ENCODE measurements at places on chromosomes 5 and 9.

- no peak for DNase-seq
These were observed 20.8 kb downstream of the MEGF10 start for GRCh38 chr5:127311349-127311748.

DNA sequence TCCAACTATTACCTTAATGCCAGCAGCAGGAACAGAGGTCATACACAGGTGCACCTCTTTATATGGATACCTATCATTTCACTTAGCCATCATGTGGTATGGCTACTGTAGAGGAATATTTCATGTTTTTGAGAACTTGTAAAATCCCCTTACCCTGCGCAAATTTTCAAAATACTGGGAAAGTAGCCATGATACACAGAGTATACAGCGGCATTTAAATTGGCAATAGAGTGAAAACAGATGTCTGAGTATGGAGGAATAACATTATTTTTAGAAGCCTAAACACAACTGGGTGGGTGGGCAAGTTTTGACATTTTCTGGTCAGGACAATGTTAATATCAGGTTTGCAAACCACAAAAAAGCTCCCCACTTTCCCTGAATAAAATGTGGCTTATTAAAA, 109.5 kb downstream of the SMIM23 start:
- DNase-seq = no peak

DNA sequence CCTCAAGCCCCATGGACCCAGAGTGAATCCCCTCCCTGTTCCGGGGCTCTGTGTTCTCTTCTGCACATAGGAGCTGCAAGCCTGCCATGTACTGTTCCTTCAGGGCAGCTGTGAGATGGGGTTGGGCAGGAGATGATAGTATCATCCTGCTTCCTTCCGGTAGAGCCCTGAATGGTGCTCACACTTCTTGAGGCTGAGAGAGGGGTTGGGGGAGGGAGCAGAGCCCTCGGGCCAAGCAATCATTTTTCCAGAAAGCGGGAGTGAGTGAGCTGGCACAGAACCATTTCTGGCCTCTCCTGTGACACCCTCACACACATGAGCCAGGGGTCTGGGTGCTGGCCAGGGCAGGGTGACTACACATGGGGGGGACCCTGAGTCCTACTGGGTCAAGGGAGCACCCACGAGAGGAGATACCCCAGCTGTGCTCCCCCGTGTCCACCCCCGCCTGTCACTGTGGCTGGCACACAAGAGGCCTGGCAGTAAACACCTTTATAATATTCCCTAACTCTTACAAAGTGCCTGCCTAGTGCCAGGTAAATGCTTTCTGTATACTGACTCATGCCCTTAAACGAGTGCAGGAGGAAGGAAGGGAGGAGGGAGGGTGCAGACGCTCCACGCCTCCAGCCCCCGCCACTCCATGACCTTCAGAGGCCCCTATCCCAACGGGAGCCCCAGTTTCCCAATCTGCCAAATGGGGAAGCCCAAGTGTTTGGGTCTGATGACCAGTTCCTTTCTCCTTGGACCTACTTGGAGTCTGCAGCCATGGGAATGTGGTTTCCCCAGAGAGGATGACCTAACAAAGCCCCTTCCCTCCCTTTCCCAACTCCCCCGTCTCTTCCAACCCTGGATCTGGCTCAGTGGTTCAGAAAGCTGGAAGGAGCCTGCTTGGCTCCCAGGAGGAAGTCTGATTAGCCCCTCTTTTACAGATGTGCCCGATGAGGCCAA, 15.5 kb downstream of the AKNA start:
- DNase-seq = no peak

GRCh38 chr9:132745756-132746709, 75.8 kb downstream of the GTF3C4 start:
- DNase-seq = no peak

- no peak for DNase-seq
These were observed 53.9 kb downstream of the DROSHA start for GRCh38 chr5:31477971-31478370.

GRCh38 chr5:31563216-31563615, 31.1 kb downstream of the C5orf22 start:
- DNase-seq = no peak

- DNase-seq = no peak
These were observed 32.2 kb downstream of the LNPEP start for GRCh38 chr5:96968074-96968473.

GRCh38 chr9:82110881-82111280, 122.3 kb downstream of the SPATA31D1 start:
- no peak for DNase-seq

DNA sequence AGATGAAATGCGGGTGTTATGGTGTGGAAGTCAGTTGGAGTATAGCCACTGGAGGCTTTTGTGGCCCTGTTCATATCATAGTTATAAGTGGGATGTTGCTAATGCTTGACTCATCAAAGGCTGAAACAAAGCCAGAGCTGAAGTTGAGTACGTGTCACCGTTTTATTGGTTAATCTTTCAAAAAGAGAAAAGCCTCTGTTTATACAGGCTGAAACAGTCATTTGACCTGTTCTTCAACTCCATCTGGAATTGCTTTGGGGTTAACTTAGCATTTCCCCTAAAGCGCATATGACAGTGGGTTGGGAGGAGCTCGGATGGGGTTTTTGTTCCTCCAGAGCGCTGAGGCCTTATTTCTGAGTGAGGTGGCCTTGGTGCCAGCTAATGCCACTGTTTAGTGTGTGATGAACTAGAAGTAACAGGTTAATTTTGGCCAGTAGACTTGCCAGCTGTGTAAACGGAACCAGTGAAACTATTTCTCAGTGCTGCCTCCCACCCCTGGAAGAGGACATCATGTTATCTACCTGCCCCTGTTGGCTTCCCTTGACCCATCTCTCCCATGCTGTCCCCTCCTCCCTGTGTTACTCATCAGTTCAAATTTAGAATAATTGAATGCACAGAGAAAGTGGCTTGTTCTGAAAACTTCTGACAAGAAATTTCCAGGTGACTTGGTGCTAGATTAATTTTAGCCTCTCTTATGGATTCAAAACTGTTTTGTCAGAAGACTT, 34.2 kb downstream of the MTAP start:
- no peak for DNase-seq

DNA sequence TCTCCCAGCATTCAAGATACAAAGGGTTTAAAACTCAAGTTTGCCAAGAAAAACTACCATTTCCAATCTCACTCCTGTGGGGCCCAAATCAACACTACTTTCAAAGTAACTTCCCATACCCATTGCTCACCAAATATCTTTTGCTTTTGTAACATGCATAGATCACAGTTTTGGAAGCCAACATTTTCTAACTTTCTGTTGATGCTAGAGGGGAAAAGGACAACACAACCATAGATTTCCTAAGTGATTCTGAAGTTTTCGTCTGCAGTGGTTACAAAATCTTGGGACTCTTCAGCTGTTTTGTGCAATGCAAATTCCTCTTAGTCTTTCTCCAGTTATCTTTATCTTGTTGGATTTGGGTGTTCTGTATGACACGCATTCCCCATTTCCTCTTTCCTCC, 94.1 kb upstream of the PAPPA start:
- no peak for DNase-seq

GRCh38 chr9:116312221-116312620, 158.6 kb downstream of the PAPPA start:
- DNase-seq = no peak

GRCh38 chr5:14171046-14171445, 27.9 kb downstream of the TRIO start:
- no peak for DNase-seq

DNA sequence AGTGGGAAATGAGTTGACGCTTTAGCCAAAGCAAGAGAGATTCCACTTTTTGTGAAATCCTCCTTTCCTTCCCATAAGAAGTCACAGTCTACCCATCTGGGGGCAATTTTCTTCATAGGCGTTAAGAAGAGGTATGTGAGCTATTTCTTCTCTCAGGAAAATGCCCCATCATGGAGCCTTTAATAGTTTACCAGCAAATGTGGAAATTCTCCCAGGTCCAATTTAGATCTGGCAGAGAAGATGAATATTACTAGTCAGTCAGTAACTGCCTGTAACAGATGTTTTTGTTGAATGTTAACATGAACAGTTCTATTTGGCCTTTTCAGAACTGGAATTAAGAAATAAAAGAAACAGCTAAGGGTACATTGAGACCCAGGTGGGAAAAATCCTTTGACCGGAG, 156.4 kb upstream of the RFX3 start:
- DNase-seq = no peak

DNA sequence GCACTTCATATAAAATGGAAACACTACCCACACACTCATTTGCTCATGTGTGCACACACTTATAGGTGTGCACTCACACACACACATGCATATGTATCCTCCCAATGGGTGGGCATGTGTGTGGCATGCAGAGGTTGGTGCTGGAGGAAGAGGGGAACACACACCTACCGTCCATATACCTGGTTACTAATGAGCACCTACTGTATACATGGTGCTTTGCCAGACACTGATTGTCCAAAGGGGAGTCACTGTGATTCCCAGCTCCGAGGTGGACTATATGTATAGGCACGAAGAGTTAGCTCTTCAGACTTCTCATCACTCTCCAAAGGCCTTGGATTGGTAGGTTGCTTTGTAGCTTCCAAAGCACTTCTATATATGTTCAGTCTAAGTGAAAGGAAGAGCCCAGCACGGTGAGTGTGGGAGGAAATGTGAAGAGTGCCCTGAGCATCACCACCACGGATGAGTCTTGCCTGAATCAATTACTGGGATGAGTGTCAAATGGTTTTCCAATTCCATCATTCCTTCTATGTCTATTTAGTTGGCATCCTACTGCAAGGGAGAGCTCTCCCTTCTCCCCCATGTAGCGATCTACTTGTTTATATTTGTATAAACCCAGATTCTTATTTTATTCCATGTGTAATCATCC, 12.6 kb upstream of the ERGIC1 start:
- DNase-seq = no peak

- no peak for DNase-seq
These were observed 6.1 kb upstream of the UBLCP1 start for GRCh38 chr5:159257007-159257406.

DNA sequence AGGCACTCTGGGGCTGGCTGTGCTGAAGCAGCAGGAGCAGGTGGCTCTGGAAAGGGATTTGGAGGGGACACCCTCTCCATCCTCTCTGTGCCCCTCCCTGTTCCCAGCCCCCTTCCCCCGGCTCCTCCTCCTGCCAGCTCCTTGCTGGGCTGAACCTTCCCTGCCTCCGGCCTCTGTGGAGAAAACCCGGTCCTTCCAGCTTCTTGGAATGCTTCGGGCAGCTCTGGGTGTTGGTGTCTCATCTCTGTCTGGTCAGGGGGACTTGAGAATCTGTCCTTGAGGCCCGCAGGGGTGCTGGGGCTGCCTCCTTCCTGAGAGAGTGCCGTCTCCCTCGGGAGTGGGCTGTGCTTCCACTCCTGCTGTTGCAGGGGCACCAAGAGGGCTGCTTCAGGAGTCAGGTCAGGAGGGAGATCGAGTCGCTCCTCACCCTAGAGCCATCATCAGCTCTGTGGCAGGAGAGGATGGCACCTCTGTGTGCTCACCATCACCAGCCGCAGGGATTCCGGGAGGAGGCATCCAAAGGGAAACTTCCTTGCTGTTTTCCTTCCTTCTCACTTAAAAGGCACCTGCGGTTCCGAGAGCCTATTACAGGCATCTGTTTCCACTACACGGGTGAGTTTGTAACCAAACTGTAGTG, 30.6 kb downstream of the NDUFS6 start:
- DNase-seq = no peak

- DNase-seq = no peak
These were observed 1.8 kb downstream of the COQ4 start for GRCh38 chr9:128324401-128324800.
